ENCODE measurements at places on chromosomes 1 and 21. TPM values are rescaled to one million over a fixed set of nuclear protein-coding genes. Genes with fewer than 3 reads are reported as not detected.
A peak's percentile ranks its signal among the peaks of the same experiment; 100 is the strongest.

The C1orf116 gene
- total RNA-seq: 0.86 TPM

The CR1L gene
- not detected for total RNA-seq

The RNU1-4 gene
- total RNA-seq: 1,553 TPM

The LCE1E gene
- not detected for total RNA-seq

The TSSK3 gene
- 0.87 TPM for total RNA-seq

The THEM5 gene
- not detected for total RNA-seq

The OR14C36 gene
- not detected for total RNA-seq

The LRRC38 gene
- not detected for total RNA-seq

The GPR37L1 gene
- total RNA-seq: not detected

The GOLT1A gene
- 0.50 TPM for total RNA-seq

The PADI2 gene
- 0.48 TPM for total RNA-seq

The FCRL3 gene
- not detected for total RNA-seq

The DIRAS3 gene
- total RNA-seq: 0.52 TPM

The ESRRG gene
- 0.79 TPM for total RNA-seq

The GPR161 gene
- total RNA-seq: 16.5 TPM

- no peak overlapping the region for H3K4me3 ChIP-seq
- H3K36me3 ChIP-seq: no peaks in the 10 kb centered on the region
- no peak overlapping the region for H3K27ac ChIP-seq
- peaks cover 12% of the 10 kb centered on the region for H3K4me1 ChIP-seq
Observed at GRCh38 chr1:193318347-193318746, 131.9 kb upstream of the B3GALT2 start.

GRCh38 chr21:21007606-21008005 lies 9.4 kb downstream of the NCAM2 start:
- H3K4me1 ChIP-seq: no peaks in the 10 kb centered on the region
- no peak overlapping the region for H3K27ac ChIP-seq
- H3K4me3 ChIP-seq: no peak overlapping the region

DNA sequence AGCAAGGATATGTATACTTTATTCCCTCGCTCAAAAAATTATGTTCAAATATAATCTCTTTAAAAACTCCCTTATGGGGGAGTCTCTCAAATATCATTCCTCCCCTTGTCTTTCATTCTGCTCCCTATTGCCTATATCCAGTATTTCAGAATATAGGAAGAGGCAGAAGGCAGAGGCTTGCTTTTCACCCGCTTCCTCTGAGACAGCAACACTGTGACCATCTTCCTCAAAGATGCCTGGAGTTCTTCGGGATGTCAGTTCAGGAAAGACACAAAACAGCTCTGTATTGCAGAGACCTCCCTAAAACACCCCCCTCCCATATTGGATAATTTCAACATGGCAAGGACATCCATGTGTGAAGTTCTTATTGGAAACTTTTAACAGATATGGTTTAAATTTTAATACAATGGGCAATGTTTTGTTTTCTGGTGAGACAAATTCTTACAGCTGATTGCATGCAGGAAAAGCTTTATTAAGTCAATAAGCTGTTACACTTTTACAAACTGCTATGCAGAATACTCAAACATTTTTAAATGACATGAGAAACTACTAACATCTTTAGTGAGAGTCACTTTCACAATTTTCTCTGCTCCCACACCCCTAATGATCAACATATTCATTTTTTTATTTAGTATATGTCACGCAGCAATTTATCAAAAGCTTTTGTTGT lies 4.8 kb downstream of the DIRAS3 start:
- H3K36me3 ChIP-seq: no peaks in the 10 kb centered on the region
- DNase-seq: no peak
- H3K4me1 ChIP-seq: no peaks in the 10 kb centered on the region
- no peak overlapping the region for H3K27ac ChIP-seq
- H3K27me3 ChIP-seq: no peaks in the 10 kb centered on the region
- H3K4me3 ChIP-seq: no peak overlapping the region

DNA sequence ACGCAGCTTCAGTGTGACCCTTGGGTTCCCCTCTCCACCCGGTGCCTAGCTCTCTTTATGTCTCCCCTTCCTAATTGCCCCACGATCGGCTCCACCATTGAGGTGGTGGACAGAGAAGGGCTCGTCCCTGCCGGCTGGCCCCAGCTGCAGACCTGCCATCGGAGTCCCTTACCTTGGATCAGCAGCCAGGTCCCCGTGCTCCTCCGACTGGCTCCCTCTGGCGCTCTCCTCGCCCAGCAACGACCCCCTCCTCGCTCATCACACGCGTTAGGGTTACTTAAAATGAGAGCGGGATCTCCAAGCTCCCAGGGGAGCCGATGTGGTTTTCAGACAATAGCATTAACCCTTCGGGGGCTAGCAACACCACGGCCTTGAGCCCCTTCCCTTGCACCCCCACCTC lies 8.1 kb upstream of the ETV3L start:
- no peak for DNase-seq
- no peak overlapping the region for H3K4me3 ChIP-seq
- H3K27ac ChIP-seq: no peak overlapping the region

- no peak for DNase-seq
- H3K36me3 ChIP-seq: no peaks in the 10 kb centered on the region
- H3K27ac ChIP-seq: no peak overlapping the region
- no peaks in the 10 kb centered on the region for H3K27me3 ChIP-seq
- H3K4me1 ChIP-seq: no peaks in the 10 kb centered on the region
Observed at GRCh38 chr1:184800876-184801275, 46.2 kb upstream of the EDEM3 start.

DNA sequence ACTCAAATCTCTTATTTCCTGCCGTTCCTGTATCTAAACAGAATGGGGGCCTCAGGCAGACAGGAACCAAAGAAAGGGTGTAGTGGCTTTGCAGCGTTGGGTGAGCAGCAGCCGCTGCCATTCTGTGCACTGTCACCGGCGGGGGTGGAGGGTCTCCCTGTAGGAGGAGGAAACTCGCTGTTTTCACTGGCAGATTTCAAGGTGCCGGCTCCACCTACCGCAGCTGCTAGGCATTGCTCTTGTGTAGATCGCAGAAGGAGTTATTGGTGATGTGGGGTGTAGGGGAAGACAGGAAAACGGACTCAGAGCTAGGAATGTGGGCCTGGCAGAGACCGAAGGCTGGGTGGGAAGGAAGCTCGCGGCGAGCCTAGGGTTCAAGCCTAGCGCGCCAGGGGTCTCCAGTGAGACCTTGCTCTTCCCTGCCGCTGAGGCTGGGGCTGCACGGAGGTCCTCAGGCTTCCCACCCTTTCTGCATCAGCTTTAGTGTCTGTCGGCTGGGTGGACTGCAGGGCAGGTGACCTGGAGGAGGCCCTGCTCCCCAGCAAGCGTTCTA lies 20.8 kb downstream of the ATP5PO start:
- peak overlapping the region; percentile 18 for H3K4me3 ChIP-seq
- H3K4me1 ChIP-seq: peaks cover 18% of the 10 kb centered on the region
- no peak overlapping the region for H3K27ac ChIP-seq
- H3K27me3 ChIP-seq: no peaks in the 10 kb centered on the region
- no peaks in the 10 kb centered on the region for H3K36me3 ChIP-seq

- H3K27ac ChIP-seq: no peak overlapping the region
- no peak overlapping the region for H3K4me3 ChIP-seq
- no peaks in the 10 kb centered on the region for H3K4me1 ChIP-seq
Observed at GRCh38 chr1:27074175-27074780, 61.6 kb upstream of the TENT5B start.

- no peaks in the 10 kb centered on the region for H3K27me3 ChIP-seq
- H3K27ac ChIP-seq: no peak overlapping the region
- no peak for DNase-seq
- no peaks in the 10 kb centered on the region for H3K4me1 ChIP-seq
- no peaks in the 10 kb centered on the region for H3K36me3 ChIP-seq
Observed at GRCh38 chr1:182249201-182249676, 142.4 kb downstream of the GLUL start.

GRCh38 chr1:2791027-2791760 lies 10.3 kb downstream of the TTC34 start:
- no peaks in the 10 kb centered on the region for H3K4me1 ChIP-seq
- no peak overlapping the region for H3K27ac ChIP-seq
- DNase-seq: no peak
- H3K4me3 ChIP-seq: no peak overlapping the region

GRCh38 chr21:42313501-42313969 lies 1.7 kb downstream of the TFF3 start:
- no peak overlapping the region for H3K27ac ChIP-seq
- DNase-seq: no peak
- peaks cover 3% of the 10 kb centered on the region for H3K4me1 ChIP-seq
- no peaks in the 10 kb centered on the region for H3K36me3 ChIP-seq

DNA sequence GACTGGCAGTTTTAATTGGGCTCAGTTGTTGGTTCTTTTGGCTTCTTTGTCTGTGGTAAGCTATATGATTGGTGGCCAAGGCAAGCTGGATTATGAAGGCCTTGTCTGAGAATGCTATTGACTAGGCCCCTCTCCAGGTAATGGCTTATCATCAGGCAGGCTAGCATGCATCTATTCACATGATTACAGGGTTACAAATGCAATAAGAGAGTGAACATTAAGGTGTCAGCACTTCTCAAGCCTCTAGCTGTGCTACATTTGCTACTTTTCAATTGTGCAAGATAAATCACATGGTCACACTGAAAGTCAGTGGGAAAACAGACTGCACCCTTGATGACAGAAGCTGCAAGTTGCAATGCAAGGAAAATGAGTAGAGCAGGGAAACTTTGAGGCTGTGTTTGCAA lies 550.9 kb upstream of the TMPRSS15 start:
- no peaks in the 10 kb centered on the region for H3K36me3 ChIP-seq
- DNase-seq: no peak
- no peaks in the 10 kb centered on the region for H3K27me3 ChIP-seq

DNA sequence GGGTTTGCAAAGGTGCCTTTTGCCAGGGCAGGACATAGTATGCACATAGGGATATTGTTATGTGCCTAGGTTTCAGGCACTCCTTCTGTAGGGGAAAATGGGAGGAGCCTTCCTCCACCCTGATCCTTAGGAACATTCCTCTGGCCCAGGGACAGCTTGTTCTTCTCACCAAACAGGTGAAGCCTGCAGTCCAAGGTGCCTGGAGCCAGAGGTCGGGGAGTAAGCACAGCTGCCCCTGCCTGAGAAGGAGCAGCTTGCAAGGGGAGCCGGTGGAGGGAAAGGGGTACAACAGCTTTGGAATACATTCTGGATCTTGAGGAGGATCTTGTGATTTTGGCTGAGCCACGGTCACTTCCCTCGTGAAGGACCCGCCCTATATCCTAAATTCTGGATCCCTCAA lies 82.4 kb upstream of the CD1D start:
- no peak for DNase-seq
- peaks cover 9% of the 10 kb centered on the region for H3K36me3 ChIP-seq
- H3K4me1 ChIP-seq: peaks cover 10% of the 10 kb centered on the region
- H3K27me3 ChIP-seq: peaks cover 4% of the 10 kb centered on the region
- no peak overlapping the region for H3K27ac ChIP-seq
- no peak overlapping the region for H3K4me3 ChIP-seq

GRCh38 chr1:46278807-46279206 lies 24.6 kb downstream of the LRRC41 start:
- no peaks in the 10 kb centered on the region for H3K4me1 ChIP-seq
- no peak overlapping the region for H3K4me3 ChIP-seq
- no peak overlapping the region for H3K27ac ChIP-seq

GRCh38 chr1:41268154-41268770 lies 26.2 kb upstream of the SCMH1 start:
- H3K4me3 ChIP-seq: no peak overlapping the region
- H3K27ac ChIP-seq: no peak overlapping the region
- DNase-seq: peak; percentile 38
- no peaks in the 10 kb centered on the region for H3K27me3 ChIP-seq

DNA sequence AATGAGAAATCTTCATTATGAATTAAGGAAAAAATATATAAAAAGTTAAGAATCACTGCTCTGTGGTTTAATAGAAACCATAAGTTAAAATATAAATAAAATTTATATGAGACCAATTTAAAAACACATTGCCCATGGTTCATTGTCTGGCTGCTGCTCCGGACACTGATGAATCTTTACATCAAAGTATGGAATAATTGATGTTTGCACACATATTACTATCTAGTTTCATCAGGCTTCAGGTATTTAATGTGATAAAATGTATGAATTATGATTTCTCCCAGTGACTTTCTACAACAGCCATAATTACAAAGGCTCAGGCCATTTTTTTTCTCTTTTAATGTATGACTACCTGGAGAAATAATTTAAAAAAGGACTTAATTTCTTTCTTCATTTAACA lies 599.1 kb upstream of the PRMT6 start:
- H3K4me1 ChIP-seq: no peaks in the 10 kb centered on the region
- no peak overlapping the region for H3K4me3 ChIP-seq
- H3K27ac ChIP-seq: no peak overlapping the region
- H3K27me3 ChIP-seq: no peaks in the 10 kb centered on the region

DNA sequence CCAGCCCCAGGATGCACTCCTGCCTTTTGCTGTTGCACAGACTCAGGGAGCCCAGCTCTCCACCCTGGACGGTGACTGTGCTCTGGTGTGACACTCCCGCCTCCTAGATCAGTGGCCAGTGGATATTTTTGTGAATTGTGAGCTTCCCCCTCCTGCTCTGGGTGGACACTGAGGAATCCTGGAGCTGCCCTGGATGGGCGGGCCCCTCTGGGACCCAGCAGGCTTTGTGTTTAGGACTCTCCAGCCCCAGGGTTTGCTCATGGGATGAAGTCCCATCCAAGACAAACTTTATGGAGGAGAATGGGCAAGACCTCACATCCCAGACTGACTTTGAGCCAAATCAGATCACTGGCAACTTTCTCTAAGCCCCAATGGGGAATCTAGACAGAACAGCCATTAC lies 16.1 kb downstream of the SLC6A9 start:
- H3K27me3 ChIP-seq: no peaks in the 10 kb centered on the region
- H3K27ac ChIP-seq: no peak overlapping the region
- H3K4me3 ChIP-seq: no peak overlapping the region
- DNase-seq: no peak

GRCh38 chr1:243255791-243256512 lies at the start of gene SDCCAG8:
Gene SDCCAG8, plus strand, starts transcription at chr1:243256041. Its CDS starts 133 bp downstream, at chr1:243256174.
- DNase-seq: peak; percentile 99
- H3K4me3 ChIP-seq: peak within 1 kb of the TSS; percentile 97
- no peaks in the 10 kb centered on the region for H3K27me3 ChIP-seq
- H3K27ac ChIP-seq: peak within 1 kb of the TSS; percentile 93
- no peaks in the 10 kb centered on the region for H3K36me3 ChIP-seq

GRCh38 chr1:151612501-151613281 lies 841 bp downstream of the SNX27 start:
- peaks cover 34% of the 10 kb centered on the region for H3K4me1 ChIP-seq
- peak overlapping the region; percentile 83 for H3K4me3 ChIP-seq
- peaks cover 4% of the 10 kb centered on the region for H3K36me3 ChIP-seq
- peak overlapping the region; percentile 80 for H3K27ac ChIP-seq
- peak; percentile 14 for DNase-seq

Measured in astrocyte (in vitro differentiated cells and primary cell).